Stimulated activated naive CD8-positive, alpha-beta T cell treated with anti-CD3 and anti-CD28 coated beads, Interleukin-15, Interleukin-2, amounts not matched to agents 100 U/mL and 50 U/mL, for 24 hours (primary cell): ENCODE measurements at places on chromosomes 7 and 10.

DNA sequence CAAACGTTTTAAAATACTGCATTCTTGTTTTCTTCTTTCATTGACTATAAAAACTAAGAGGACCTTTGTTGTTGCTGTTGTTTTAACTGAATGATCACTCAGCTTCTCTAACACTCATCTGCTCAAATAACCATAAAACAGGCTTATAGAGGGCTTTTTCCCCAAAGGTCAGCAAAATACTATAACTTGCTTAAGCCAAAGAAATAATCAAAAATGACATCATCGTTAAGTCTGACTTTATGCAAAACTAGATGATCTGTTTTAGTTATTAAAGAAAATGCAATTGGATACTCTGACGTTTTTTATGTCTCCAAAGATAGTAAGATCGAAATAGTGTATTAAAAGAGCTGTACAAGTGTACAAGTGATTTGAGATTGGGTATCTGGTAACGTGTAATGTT is 152.9 kb downstream of the SEMA3A start:
- DNase-seq = no peak

GRCh38 chr10:74891053-74891452 is 64.7 kb downstream of the KAT6B start:
- DNase-seq = no peak

GRCh38 chr7:121605317-121605680 is 209.2 kb upstream of the FAM3C start:
- DNase-seq = no peak

GRCh38 chr7:124452186-124452585 is 313.4 kb downstream of the GPR37 start:
- no peak for DNase-seq

GRCh38 chr7:128434413-128435326 is 21.0 kb upstream of the HILPDA start:
- no peak for DNase-seq

DNA sequence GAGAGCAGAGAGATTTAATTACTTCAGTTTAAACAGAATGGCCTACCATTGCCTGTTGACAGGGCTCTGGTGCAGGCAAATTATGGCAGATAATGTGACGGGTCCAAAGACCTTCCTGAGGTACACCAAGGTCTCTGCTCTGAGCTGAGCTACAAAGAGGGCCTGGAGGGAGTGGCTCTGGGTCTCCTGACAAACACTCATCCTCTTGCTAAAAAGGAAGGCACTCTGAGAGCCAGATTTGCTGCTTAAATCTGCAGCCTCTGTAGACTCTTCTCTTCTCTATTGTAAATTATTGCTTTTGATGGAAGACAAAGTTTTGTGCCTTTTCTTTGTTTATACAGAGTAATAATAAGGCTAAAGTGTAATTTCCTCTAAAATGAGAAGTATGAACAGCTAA is 529.5 kb upstream of the FZD8 start:
- DNase-seq = no peak

DNA sequence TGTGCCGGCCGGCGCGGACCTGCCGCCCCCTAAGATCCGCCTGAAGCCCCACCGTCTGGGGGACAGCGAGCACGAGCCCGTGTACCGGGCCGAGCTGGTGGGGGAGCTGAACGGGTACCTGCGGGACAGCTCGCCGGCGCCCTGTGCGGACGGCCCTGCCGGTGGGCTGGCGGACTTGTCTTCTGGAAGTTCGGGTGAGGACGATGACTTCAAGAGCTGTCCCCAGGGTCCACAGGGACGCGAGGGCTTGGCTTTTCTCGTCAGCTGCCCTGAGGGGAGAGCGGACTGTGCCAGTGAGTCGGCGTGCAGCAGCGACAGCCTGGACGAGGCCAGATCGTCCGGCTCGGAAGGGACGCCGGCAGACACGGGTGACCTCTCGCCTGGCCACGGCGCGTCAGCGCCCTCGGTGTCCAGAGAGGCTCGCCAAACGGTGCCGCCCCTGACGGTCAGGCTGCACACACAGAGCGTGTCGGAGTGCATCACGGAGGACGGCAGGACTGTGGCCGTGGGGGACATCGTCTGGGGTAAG is 8.5 kb downstream of the PWWP2B start:
- no peak for DNase-seq

- DNase-seq = no peak
These were observed 42.1 kb downstream of the PANK1 start for GRCh38 chr10:89602919-89603318.

DNA sequence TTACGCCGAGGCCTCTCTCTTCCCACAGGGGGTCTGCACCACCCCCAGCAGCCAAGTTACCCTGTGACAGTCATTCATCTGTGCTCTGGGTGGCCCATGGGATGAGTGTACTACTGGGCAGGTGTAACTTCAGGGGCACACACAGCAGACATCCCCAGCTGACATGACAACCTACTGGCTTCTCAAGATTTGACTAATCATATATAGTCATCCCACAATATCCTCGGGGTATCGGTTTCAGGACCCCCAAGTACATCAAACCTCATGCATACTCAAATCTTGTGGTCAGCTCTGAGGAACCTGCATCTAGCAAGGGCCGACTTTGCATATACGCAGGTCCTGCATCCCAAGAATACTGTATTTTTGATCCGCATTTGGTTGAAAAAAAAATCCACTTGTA is 336.9 kb upstream of the C7orf33 start:
- no peak for DNase-seq

DNA sequence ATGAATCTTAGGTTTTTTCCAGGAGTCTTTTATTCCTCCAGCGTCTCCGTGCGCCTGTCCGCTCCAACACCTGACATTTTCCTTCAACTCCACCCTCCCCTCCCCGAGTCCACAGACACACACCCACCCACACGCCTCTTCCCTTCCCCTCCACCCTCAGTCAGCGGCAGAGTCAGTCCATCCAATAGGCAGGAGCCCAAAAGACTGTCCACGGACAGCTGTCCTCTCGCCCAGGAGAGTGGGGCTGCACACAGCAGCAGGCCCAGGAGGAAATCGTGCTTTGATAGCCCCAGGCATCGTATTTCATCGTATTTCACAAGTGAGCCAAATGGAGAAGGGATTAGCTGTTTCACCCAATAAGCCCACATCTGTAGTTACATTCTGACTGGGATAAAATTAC is 285.1 kb downstream of the ZEB1 start:
- no peak for DNase-seq

DNA sequence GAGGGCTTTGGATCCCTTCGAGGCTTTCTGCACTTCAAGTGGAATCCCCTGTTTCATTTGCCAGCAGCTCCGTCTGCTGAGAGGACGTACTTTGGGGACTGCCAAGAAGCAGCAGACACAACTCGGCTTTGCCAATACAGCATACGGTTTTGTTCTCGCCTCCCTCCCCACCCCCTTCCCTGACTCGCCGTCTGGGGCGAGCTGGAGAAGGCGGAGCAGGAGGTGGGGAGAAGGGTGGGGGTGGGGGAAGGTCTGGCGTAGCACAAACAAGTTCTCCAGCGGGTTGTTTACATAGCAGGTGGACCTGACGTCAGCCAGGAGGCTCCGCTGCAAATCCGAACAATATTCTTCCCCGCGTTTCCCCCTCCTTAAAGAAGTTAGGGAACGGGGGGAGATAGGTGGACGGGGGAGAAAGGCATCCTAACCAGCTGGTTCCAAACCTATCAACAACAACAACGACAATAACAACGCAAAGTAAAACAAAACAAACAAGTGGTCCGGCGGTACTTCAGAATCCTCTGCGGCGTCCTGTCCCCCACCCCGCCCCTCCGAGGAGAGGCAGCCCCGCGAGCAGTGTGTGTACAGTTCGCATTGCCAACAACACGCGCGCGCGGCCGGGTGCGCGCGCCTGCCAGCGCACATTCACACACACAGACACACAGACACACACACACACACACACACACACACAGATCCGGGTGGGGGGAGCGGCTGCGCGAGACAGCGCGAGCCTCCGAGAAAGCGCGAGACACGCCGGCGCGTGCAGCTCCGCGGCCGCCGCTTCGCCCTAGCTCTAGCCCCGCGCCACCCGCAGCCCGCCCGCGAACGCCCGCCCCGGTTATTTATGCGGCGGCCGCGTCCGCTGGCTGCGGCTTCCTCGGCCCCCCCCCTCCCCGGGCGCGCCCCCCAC is 167.0 kb upstream of the PPP1R3A start:
- DNase-seq = peak; percentile 27
